ENCODE measurements at places on chromosomes 2 and 18.

DNA sequence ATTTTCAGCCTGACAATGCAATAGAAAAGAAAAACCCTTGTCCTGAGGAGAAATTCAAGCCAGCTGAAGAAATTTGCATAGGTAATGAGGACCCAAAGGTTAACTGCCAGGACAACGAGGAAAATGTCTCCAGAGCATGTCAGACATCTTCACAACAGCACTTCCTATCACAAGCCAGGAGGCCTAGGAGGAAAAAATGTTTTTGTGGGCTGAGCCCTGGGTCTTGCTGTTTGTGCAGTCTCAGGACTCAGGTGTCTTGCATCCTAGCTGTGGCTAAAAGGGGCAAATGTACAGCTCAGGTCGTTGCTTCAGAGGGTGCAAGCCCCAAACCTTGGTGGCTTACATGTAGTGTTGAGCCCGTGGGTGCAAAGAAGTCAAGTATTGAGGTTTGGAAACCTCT, 905.1 kb upstream of the FSHR start:
- DNase-seq = no peak

DNA sequence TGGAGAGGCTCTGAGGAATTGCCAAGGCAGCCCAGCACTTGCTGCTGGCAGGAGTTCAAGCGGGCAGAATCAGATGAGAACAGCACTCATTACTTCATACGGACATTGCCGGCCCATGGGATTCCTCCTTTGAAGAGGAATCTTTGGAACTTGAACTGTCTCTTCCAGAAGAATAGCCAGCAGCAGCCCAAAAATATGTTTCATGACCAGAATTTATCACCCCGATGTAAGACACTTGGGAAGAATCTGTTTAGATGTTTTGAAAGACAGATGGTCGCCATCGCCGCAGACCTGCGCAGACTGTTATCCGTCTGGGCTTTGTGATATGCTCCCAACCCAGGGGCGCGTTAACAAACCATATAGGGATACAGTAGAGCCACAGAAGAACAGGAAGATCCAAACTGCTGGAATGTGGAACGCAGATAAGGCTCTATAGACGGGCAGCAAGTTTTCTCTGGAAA, 3.7 kb upstream of the ADI1 start:
- peak; percentile 29 for DNase-seq

DNA sequence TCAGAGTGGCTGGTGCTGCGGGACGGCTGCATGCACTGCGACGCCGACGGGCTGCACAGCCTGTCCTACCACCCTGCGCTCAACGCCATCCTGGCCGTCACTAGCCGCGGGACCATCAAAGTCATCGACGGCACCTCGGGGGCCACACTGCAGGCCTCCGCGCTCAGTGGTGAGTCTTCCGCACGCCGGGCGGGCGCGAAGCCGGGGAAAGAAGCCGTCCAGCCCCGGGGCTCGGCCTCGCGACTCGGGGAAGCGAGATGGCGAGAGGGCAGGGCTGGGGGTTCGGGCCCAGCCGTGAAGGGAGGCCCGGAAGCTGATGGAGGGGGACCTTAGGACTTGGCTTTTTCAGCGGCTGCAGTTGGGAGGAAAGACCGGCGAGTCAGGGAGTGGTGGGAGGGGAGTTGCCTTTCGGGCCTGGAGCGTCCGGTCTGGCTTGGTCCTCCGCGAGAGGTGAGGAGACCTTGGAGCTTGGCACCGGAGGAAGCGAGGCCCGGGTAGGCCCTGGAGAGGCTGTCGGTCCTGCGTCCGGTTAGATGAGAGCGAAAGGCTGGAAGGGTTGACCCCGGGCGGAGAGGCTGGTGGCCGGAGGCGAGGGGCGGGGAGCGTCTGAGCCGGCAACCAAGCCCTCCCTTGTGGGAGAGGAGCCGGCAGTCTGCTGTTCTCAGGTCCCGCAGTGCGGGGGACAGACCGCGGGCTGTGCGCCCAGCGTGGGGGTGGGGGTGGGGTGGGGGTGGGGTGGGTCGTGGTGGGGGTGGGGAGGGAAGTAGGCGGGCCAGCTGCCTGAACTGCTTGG, 691 bp downstream of the BIRC6 start:
- DNase-seq = peak; percentile 16

DNA sequence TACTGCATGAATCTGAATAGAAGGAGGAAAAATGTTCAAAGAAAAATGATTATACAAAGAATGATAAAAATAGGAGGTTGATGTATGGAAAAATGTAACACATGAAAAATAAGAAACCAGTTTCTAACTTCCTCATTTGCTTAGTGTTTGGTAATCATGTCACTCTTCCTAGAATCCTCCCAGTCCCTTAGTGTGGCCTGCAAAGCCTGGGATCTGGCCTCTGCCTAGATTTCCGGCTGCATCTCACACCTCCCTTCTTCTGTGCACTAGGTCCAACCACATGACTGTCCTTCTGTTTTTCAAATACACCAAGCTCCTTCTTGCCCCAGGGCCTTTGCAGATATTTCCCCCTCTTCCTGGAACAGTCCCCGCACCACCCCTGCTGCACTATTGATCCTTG, 76.8 kb upstream of the RBMS1 start:
- no peak for DNase-seq

- no peak for DNase-seq
These were observed 393.6 kb upstream of the NRP2 start for GRCh38 chr2:205288686-205289085.

GRCh38 chr2:124027182-124027581, 2.1 kb downstream of the CNTNAP5 start:
- DNase-seq = peak; percentile 32

GRCh38 chr2:106138543-106139237, 55.4 kb downstream of the UXS1 start:
- no peak for DNase-seq

- DNase-seq = peak; percentile 40
These were observed 82.8 kb upstream of the CD28 start for GRCh38 chr2:203623661-203624060.

GRCh38 chr2:224038049-224038829, 847 bp downstream of the SERPINE2 start:
- DNase-seq = peak; percentile 19

- no peak for DNase-seq
These were observed 8.6 kb upstream of the C2orf42 start for GRCh38 chr2:70199320-70199864.

GRCh38 chr2:213490087-213490486, 205.8 kb downstream of the SPAG16 start:
- no peak for DNase-seq

DNA sequence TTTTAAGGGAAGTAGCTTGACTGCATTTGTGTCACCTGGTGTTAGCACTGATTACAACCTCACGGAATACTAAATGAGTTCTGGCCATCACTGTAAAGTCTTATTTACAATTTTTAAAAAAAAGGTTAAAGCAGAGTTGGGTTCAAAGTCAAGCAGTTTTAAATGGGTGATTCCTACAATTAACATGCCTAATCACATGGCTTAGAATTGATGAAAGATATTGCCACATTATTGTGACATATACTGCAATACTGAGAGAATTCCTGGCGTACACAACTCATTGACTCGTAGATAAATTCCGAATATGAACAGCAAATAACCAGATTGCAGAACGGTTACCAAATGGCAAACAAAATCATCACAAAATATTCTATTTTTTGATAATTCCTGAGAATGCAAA, 34.2 kb downstream of the ROCK2 start:
- DNase-seq = no peak

- peak; percentile 49 for DNase-seq
These were observed 2.2 kb upstream of the ERMN start for GRCh38 chr2:157327621-157328500.

DNA sequence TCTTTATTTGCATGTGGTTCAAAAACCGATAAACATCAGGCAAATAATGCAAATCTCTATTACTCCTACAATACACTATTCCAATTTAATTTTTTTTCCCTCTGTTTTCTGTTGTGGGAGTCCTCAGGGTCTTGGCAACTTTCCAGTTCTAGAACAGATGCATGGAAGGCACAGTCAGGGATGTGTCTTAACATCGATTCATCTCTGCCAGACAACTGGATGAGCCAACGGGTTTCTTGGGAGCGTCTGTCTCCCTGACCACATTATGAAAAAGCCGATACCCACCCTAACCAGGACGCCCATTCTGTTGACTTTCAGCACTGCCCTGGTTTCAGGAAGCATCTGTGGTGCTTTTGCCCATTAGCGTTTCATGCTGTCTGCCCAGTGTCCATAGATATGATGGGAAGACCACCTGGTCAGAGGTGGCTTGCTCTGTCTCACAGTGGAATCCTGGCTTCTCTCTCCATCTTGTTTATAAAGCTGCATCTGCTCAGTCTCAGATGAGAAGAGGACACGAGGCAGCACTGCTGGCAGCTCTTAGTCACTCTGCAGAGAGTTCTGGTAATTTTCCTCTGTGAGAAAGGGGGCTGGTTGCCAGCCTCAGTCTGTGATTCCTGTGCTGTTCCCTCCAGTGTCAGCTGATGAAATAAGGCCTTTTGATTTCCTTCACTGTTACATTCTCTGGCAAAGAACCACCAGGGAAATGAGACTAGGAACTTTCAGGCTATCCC, 57.9 kb upstream of the KCNE4 start:
- peak; percentile 71 for DNase-seq

- no peak for DNase-seq
These were observed 320.6 kb downstream of the ETAA1 start for GRCh38 chr2:67717692-67718091.

DNA sequence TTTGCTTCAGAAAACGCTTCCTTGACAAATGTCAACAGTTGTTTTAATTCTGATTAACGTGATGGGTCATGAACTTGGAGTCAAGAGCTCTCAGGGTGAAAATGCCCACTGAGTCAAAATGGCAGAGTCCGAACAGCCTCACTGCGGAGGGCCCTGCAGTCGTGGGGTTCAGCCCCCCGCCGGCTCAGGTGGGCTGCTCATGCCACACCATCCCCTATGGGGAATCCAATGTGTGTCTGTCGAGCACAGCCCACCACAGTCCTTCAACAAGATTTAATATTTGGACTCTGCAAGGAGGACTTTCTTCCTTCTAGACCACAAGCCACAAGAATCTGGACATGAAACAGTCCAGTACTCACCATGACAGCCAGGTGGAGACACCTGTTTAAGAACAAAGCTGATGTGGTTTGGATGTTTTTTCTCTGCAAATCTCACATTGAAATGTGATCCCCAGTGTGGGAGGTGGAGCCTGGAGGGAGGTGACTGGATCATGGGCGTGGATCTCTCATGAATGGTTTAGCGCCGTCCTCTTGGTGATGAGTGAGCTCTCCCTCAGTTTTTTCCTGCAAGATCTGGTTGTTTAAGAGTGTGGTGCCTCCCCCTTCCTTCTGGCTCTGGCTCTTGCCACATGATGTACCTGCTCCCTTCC, 201.0 kb downstream of the NDUFA10 start:
- peak; percentile 73 for DNase-seq

- DNase-seq = no peak
These were observed 51.2 kb downstream of the CAVIN2 start for GRCh38 chr2:191795715-191796114.

GRCh38 chr18:65567372-65567771, 183.4 kb upstream of the CDH7 start:
- no peak for DNase-seq

- no peak for DNase-seq
These were observed 143.4 kb downstream of the UBE2E3 start for GRCh38 chr2:181123798-181124231.

- DNase-seq = no peak
These were observed 28.0 kb downstream of the STAT4 start for GRCh38 chr2:191122638-191123294.

DNA sequence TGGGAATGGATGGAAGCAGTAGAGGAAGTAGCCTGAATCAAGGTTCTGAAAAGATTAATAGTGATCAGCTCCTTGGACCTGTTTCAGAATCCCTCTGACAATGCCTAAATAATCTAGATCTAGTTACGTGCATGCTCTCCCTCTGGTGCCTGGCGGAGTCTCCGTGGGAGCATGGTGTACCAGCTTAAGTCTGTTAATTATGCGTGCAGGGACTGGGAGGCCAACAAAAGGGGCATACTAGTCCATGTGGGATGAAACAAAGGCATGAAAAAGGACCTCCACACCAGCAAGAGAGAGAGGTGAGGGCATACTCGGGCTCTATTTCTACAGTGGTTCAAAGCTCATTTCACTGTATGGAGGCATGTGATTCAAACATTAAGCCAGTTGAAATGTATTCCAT, 200.3 kb downstream of the DPP4 start:
- no peak for DNase-seq

DNA sequence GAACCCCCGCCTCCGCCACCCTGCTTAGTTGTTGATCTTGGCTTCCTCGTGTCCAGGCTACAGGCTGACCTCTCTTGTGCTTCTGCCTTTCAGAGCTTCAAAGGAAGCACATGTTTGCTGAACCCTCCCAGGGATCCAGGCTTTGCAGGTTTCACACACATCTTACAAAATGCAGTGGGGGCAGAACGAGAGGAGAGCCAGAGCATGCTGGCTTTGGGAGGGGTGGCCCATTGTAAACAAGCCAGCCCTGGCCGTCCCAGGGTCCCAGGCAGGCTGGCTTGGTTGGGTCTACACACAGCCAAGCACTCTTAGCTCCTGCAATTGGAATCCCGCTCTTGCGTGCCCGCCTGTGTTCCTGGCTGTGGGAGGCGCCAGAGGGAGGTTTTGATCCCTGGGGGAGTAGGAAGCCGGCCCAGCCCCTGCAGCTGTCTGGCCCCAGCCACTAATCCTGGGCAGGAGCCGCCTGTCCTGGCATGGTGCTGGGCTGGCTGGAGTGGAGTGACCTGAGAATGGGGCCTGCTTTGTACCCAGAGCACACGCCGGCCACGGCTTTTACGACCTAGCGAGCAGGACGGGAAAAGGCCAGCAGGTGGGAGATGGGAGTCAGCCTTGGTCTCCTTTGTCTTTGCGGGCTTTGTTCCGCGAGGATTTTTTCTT, 53.9 kb downstream of the SH3BP4 start:
- no peak for DNase-seq

DNA sequence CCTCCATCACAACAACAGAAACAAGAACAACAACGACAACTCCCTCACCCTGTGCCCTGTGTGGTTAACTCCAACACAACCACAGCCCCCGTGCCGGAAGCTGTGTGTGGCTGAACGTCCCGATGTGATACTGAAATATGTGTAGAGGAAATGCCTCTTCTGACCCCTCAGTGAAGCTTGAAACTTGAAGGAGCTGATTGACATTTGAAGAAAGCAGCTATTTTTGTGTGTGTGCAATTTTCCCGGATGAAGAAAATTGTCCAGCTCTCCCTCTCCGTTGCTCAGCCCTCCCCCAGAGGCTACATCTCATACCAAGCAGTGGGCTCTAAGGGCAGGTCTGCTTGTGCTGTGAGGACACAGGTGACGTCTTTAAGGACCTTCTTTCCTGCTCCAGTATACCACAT, 173.8 kb downstream of the ICOS start:
- no peak for DNase-seq

- DNase-seq = peak; percentile 39
These were observed 156.7 kb downstream of the ARHGAP28 start for GRCh38 chr18:6885992-6886796.

DNA sequence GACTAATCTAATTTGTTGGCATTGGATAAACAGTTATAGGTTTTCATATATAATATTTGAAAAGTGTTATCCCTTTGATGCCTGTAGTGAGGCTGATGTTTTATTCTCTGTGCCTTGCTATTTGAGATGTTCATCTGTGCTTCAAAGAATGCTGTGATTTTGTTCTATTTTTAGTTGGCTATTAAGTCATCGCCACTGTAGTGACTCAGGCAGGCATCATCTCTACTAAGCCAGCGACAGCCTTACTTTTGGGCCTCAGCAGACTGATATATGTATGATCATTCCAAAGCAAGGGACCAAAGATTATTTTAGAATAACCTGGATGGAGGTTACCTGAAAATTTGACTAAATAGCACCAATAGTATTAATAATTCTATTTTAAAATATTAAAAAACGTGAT, 1674.5 kb upstream of the NXPH2 start:
- DNase-seq = peak; percentile 21

- no peak for DNase-seq
These were observed 18.8 kb upstream of the FOXI3 start for GRCh38 chr2:88471083-88471942.

GRCh38 chr2:179355881-179356280, 91.2 kb upstream of the SESTD1 start:
- DNase-seq = no peak

All from NCI-H226 (cell line).